ENCODE measurements at places on chromosomes 3 and 15. TPM values are rescaled to one million over a fixed set of nuclear protein-coding genes. Genes with fewer than 3 reads are reported as not detected.

DNA sequence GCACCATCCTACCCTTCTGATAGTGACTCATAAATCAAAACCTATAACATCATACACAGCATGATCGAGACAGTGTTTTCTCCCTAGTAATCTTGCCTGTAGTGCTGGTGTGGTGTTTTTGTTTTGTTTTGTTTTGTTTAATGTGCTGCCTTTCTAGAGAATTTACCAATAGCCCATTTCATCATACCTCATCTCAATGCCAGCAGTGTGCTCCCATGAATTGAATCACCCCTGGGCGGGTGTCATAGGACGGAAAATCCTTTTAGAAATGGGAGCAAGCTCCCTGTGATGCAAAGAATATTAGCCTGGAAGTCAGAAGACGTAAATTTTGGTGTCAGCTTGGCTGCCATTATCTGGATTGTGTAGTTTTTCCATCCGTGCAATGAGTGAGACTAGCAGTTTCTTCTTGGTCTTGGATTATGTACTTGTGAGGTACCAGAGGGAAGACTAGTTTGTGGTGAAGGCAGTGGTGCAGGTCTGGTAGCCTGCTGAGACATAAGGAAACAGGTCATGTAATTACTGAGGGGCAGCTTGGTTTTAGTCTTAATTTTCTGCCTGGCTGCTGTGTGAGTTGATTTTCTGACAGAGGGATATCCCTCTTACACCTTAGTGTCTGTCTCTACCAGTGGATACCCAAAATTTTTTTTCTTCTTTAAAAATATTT, 29.9 kb downstream of the IGSF10 start:
- no peak for DNase-seq
- H3K27me3 ChIP-seq = no peaks in the 10 kb centered on the region
- peaks cover 4% of the 10 kb centered on the region for H3K4me1 ChIP-seq

Gene UPK1B
- total RNA-seq = 49.2 TPM

GRCh38 chr3:127634653-127635052, 5.7 kb downstream of the PODXL2 start:
- no peak for DNase-seq
- H3K4me3 ChIP-seq = no peak overlapping the region
- H3K27me3 ChIP-seq = peaks cover 23% of the 10 kb centered on the region
- H3K4me1 ChIP-seq = peaks cover 38% of the 10 kb centered on the region
- H3K27ac ChIP-seq = no peak overlapping the region
- peaks cover 8% of the 10 kb centered on the region for H3K36me3 ChIP-seq

Gene DNAH1
- 2.6 TPM for total RNA-seq

Gene POPDC2
- 1.4 TPM for total RNA-seq

- no peak for DNase-seq
- no peaks in the 10 kb centered on the region for H3K27me3 ChIP-seq
- peaks cover 15% of the 10 kb centered on the region for H3K4me1 ChIP-seq
- peak overlapping the region; percentile 3 for H3K27ac ChIP-seq
- no peak overlapping the region for H3K4me3 ChIP-seq
Observed at GRCh38 chr15:66390678-66391077, 4.0 kb downstream of the MAP2K1 start.

- no peaks in the 10 kb centered on the region for H3K27me3 ChIP-seq
- H3K4me1 ChIP-seq = peaks cover 22% of the 10 kb centered on the region
- no peaks in the 10 kb centered on the region for H3K36me3 ChIP-seq
- H3K4me3 ChIP-seq = no peak overlapping the region
- DNase-seq = no peak
Observed at GRCh38 chr15:63856711-63857460, 23.1 kb upstream of the HERC1 start.

DNA sequence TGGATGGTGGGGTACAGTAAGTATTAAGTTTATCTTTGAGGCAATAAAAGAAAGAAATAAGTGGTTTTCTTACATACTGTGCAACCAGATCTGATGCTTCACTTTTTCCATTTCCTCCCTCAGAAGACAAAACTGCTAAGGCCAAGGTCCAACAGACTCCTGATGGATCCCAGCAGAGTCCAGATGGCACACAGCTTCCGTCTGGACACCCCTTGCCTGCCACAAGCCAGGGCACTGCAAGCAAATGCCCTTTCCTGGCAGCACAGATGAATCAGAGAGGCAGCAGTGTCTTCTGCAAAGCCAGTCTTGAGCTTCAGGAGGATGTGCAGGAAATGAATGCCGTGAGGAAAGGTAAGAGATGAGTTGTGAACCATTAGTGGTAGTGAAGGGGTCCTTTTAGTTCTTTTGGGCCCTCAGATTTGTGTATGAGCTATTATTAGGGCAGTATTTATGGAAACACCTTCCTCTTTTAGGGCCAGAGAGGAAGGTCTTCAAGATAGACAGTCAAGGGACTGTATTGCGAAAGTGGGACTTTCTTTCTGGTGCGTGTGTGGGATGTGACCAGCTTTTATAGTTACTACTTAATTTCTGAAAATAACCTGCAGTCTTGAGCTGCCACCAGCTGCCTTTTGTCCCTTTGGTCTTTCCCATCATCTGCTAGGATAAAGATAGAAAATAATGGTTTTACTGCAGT, 4.6 kb downstream of the ALAS1 start:
- DNase-seq = no peak
- H3K4me3 ChIP-seq = no peak overlapping the region
- no peak overlapping the region for H3K27ac ChIP-seq
- peaks cover 32% of the 10 kb centered on the region for H3K36me3 ChIP-seq
- no peaks in the 10 kb centered on the region for H3K27me3 ChIP-seq

DNA sequence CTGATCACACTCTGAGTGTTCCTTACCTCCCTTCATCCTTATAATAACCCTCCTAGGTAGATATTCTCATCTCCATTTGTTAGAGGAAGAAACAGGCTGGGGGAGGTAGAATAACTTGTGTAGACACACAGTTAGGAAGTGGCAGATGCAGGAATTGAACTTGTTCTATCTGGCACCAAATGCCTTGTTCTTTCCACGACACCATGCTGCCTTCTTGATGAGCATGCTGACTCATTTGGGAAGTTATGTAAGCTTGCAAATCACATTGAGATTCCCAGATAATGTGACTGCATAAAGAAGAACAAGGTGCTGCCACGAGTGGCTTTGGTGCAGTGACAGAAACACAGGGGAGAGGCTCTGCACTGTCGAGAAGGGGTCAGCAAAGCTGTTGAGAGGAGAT, 27.5 kb upstream of the NDUFB4 start:
- no peak overlapping the region for H3K27ac ChIP-seq
- DNase-seq = no peak
- H3K36me3 ChIP-seq = no peaks in the 10 kb centered on the region
- H3K4me3 ChIP-seq = no peak overlapping the region
- no peaks in the 10 kb centered on the region for H3K27me3 ChIP-seq

GRCh38 chr15:58758141-58758540, 8.6 kb upstream of the ADAM10 start:
- no peak for DNase-seq
- no peak overlapping the region for H3K27ac ChIP-seq
- peaks cover 7% of the 10 kb centered on the region for H3K4me1 ChIP-seq
- H3K27me3 ChIP-seq = no peaks in the 10 kb centered on the region
- H3K4me3 ChIP-seq = no peak overlapping the region

DNA sequence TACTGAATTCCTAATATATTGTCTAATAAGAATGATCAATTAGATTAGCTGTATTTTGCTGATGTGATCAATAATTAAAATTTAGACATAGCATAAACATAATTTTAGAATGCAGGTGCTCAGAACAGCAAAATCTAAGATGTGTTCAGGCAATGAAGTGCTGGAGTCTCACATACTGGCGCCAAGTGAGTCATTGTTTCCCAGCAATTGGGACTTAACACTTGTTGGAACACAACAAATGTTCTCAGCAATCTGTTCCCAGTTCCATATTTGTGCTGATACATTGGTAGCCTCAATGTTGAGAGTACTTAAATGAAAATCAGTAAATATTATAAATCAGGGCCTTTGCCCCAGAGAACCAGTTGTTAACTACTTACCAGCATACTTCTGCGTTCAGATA, 619.0 kb downstream of the ROBO1 start:
- H3K36me3 ChIP-seq = no peaks in the 10 kb centered on the region
- no peak overlapping the region for H3K4me3 ChIP-seq
- no peaks in the 10 kb centered on the region for H3K27me3 ChIP-seq
- H3K27ac ChIP-seq = no peak overlapping the region
- DNase-seq = no peak

DNA sequence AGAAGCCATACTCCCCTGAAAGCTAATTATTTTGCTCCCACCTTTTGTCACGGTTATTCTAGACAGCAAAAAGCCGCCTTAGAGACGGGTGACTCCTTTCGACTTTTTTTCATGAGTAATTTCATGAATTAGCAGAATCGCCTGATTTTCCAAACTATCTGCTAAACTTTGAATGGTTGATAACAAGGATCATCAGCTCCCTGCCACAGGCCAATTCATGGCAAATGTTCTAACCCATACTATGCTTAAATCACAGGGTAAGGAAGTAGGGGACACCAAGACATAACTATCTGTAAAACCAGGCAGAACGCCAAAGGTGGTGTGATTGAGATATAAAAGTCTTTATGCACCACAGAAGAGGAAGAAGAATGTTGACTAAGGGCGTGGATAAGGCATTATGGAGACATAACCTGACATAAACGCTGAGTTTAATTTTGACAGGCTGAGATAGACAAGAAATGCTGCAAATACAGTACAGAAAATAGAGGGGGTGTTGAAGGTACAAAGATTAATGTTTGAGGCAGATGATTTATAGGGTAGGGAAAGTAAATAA, 891 bp upstream of the DMXL2 start:
- peak overlapping the region; percentile 85 for H3K27ac ChIP-seq
- no peak for DNase-seq
- peak overlapping the region; percentile 98 for H3K4me3 ChIP-seq

DNA sequence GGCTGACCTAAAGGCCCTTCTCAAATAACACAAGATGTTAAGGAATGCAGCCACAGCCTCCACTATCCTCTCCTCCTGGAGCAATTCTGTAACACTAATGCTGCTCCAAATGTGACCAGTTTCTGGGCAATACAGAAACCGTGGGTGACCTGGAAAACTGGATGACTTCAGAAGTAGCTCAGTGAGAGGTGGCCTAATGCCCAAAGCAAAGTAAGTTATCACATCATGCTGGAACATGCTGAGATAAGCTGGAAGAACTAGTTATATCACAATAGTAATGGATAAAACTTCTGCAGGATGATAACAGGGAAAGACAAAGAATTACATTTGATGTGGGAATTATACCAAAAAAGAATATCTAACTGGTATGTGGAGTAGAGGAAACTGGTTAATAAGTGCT, 72.0 kb downstream of the DHX30 start:
- H3K36me3 ChIP-seq = peaks cover 24% of the 10 kb centered on the region
- no peak for DNase-seq
- H3K27ac ChIP-seq = peak overlapping the region; percentile 56
- peak overlapping the region; percentile 28 for H3K4me3 ChIP-seq
- H3K4me1 ChIP-seq = peaks cover 6% of the 10 kb centered on the region

DNA sequence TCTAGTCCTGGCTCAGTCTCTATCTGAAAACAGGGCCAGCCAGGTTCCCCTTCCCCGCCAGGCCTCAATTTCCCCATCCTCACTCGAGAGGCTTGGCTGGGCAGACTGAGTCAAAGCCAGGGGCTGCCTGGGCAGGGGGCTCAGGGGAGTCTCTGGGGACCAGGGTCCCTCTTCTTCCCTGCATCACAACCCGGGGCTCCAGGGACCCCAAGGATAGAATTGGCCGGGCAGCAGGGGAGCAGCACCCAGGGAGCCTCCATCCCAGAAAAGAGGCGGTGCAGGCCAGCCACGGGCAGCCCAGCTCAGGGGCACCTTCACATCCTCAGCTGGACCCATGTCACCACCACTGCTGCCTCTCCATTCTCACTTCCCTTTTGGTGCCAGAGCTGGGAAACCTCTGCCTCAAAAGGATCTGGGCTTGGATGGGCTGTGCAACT, 13.3 kb upstream of the PLXND1 start:
- no peaks in the 10 kb centered on the region for H3K36me3 ChIP-seq
- no peak overlapping the region for H3K4me3 ChIP-seq
- DNase-seq = no peak
- no peaks in the 10 kb centered on the region for H3K27me3 ChIP-seq
- peaks cover 27% of the 10 kb centered on the region for H3K4me1 ChIP-seq

GRCh38 chr3:136931606-136932005, 26.2 kb upstream of the IL20RB start:
- H3K27ac ChIP-seq = peak overlapping the region; percentile 51
- H3K36me3 ChIP-seq = peaks cover 39% of the 10 kb centered on the region
- H3K4me3 ChIP-seq = peak overlapping the region; percentile 53
- no peaks in the 10 kb centered on the region for H3K27me3 ChIP-seq

Gene GRAMD1C
- total RNA-seq = 7.3 TPM

- peaks cover 4% of the 10 kb centered on the region for H3K4me1 ChIP-seq
- H3K4me3 ChIP-seq = no peak overlapping the region
- H3K27ac ChIP-seq = no peak overlapping the region
- no peaks in the 10 kb centered on the region for H3K36me3 ChIP-seq
Observed at GRCh38 chr15:45199136-45199810, 11.5 kb upstream of the SHF start.

Gene ERC2
- 6.1 TPM for total RNA-seq

DNA sequence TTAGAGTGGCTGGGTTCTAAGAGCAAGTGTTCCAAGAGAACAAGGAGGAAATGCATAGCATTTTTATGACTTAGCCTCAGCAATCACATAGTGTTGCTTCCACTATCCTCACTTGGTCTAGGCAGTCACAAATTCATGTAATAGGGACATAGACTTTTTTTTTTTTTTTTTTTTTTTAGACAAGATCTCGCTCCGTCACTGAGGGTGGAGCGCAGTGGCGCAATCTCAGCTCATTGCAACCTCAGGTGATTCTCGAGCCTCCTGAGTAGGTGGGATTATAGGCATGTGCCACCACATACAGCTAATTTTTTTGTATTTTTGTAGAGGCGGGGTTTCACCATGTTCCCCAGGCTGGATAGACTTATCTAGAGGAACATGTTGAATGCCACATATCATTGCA, 4.7 kb upstream of the GNB4 start:
- DNase-seq = no peak
- peaks cover 11% of the 10 kb centered on the region for H3K4me1 ChIP-seq
- peaks cover 23% of the 10 kb centered on the region for H3K27me3 ChIP-seq
- no peaks in the 10 kb centered on the region for H3K36me3 ChIP-seq

Gene VWA5B2
- 23.7 TPM for total RNA-seq

DNA sequence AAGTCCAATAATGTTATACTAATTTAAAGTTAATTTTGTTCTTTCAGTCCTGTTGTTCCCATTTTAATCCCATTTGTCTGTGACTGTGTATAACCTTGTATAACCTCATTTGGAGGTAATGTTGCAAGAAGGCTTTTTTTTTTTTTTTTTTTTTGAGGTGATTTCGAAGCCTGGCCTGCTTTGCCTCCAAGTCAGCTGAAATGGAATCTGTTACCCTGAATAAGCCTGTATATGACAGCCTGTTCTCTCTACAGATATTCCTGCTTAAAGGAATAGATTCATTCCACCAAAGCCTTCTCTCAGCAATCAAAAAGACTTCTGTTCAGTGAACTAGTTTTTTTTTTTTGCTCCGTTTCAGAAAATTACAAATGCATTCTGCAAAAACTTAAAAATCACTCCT, 271.8 kb upstream of the UBE2E1 start:
- H3K4me1 ChIP-seq = peaks cover 5% of the 10 kb centered on the region
- H3K4me3 ChIP-seq = no peak overlapping the region
- DNase-seq = no peak
- no peaks in the 10 kb centered on the region for H3K36me3 ChIP-seq
- no peaks in the 10 kb centered on the region for H3K27me3 ChIP-seq

- no peaks in the 10 kb centered on the region for H3K27me3 ChIP-seq
- DNase-seq = no peak
- no peaks in the 10 kb centered on the region for H3K36me3 ChIP-seq
Observed at GRCh38 chr3:177538750-177539730, 341.8 kb upstream of the TBL1XR1 start.
